ENCODE measurements at places on chromosomes 16 and 17.

DNA sequence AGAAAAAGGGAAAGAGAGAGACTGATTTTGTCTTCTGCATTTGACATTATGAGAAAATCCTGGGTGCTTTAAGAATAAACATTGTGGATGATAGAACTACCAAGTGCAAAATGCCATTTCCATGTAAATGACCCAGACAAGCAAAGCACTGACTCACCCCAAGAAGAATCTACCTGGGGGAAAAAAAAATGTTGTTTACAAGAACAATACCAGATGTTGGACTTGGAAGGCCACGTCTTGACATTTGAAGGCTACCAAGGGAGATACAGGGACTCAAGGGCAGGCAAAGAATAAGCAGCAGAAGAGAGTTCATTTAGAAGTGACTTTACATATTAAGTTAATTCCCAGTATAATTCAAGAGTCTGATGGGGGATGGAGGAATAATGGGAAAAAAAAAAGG is 125.3 kb downstream of the TMEM114 start:
- no peak for DNase-seq

GRCh38 chr17:78946631-78947030 is 21.4 kb upstream of the TIMP2 start:
- DNase-seq: no peak

DNA sequence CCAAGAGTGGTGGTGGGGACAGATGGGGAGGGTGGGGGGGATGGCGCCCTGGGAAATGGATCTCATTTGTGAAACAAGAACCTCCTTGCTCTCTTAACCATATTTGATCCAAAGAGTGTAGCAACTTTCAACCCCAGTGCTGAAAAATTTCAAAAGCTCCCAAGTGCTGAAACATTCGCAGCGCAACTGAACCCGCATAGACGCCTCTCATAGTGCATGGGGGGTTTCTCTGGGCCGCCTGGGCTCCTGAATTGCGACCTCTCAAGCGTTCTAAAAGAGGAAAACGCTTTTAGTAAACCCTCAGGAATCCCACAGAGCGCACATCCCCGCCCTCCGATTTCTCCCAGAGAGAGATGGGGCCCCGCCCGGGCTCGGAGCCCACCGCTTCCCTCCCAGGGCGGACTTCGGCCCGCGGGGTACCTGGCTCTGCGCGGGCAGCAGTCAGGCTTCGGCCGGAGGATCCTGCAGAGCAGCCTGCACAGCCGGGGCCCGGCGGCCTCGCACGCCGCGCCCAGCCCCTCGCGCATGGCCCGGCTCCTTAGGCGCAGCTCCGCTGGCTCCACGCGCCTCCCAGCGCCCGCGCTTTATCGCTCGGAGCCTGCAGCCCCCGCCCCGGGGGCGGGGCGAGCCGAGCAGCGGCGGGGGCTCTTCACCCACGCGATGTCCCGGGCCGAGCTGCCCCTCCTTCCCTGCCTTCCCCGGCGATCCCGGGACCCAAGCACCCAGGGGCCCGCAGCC is 7.0 kb downstream of the NOS2 start:
- DNase-seq: no peak

DNA sequence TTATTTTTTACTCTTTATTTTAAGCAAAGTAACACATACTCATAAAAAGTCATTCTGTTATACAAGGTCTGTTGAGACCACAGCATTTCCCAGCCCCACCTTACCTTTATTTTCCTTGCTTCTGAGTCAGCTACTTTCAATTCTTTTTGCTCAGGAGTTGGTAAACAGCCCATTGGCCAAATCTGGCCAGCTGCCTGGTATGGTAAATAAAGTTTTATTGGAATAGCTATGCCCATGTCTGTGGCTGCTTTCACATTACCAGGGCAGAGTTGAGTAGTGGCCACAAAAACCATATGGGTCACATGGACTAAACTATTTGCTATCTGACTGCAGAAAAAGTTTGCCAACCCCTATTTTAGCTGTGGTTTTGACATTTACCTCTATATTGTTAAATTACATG is 3.4 kb upstream of the NSRP1 start:
- DNase-seq: no peak

DNA sequence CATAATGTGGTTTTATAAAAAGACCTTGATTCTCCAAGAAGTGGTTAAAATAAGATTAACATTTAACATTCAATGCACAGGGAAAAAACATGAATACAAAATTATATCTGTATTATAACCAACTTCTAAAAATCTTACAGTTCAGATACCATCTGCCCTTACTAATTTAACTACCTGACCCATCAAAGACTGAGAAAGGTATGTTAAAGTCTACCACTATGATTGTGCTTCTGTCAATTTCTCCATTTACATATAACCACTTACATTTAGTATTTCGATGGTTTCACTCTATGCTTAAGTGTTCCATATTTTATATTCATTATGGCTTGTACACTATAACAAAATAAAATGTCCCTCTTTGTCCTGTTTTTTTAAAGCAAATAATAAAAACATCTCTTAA is 14.6 kb downstream of the AP1G1 start:
- DNase-seq: no peak

DNA sequence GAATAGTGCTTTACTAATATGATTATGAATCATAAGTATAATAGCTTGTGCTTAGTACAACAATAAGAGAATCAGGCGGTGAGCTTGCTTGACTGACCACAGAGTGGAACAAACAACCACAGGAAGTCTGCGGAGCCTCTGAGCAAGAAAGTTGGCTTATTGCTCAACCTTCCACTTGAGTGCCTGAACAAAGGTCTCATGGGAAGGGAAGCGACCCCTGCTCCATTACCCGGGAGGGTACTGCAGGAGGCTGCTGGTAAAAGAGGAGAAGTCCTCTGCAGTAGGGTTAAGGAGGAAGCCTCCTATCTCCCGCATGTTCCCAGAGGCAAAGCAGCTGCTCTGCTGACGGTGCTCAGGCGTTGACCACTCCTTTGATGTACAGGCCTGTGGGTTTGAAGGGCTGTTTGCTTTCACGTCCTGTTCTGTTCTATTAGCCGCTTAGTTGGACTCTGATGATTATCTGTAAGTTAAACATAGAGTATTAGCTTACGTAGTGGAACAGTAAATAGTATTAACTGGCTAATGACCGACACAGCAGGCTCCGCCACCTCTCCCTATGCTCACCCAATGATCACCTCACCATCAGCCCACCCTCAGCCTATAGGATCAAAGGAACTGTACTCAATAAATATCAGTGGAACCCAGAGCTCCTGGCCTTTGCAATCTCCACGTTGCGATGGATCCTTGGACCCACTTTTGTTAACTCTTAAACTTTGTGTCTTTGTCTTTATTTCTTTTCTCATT is 17.5 kb downstream of the ALOX15B start:
- peak; percentile 37 for DNase-seq

- DNase-seq: no peak
Measured at GRCh38 chr17:28967221-28968135, 16.2 kb upstream of the PHF12 start.

DNA sequence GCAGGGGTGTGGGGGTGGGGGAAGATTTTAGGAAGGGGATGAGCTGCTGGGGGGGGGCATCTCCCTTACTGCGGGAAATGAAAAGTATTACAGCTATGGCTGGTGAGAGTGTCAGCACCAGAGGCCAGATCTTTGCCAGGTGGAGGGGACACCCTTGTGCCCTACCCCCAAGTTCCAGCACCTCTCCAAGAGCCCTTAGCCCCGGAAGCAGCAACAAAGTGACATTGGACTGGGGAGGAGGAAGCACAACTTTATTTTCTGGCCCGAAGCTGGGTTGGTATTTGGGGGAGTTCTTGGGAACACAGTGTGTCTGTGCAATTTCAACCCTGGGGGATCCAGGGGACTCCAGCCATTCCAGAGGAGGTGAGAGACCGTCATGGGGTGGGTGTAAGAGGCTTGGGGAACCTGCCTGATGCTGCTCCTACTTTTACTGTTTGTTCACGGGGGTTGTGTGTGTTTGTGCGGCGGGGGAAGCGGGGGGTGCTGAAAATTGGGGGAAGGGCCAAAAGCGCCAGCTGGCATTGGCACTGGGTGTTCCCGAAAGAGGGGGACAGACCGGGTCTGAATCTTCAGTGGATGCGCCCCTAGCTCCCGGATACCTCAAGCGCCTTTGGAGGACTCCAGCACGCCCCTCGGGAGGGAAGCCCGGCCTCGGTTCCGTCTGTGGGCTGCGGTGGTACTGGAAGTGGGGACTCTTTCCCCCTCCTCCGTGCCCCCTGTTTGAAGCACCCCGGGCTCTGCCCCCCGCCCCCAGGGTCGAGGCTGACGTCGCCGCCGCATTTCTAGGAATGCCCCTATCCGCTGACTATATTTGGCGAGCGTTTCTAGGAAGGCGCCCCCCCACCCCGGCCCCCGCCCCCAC is 230.3 kb downstream of the MRTFB start:
- DNase-seq: no peak

DNA sequence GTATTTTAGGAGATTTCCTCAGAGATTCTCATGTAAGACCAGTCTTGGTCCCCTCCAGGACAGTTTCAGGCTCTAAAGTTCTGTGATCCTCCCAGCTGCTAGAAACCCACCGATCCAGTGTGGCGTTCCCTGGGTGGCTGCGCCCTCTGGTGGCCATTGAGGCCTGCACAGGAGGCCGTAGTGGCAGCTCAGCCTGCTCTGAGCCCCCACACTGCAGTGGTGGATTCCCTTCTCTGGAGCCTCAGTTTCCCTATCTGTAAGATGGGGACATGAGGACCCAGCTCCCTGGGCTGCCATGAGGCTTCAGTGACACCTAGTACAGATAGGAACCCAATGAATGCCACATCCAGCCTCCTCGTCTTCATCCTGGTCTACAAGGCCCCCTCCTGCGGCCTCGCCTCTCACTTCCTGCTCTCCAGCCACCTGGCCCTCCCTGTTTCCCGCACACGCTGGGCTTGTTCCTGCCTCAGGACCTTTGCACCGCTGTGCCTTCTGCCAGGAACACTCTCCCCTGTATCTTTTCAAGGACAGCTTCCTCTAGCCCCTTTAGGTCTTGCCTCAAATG is 16.5 kb downstream of the CCDC102A start:
- peak; percentile 63 for DNase-seq

DNA sequence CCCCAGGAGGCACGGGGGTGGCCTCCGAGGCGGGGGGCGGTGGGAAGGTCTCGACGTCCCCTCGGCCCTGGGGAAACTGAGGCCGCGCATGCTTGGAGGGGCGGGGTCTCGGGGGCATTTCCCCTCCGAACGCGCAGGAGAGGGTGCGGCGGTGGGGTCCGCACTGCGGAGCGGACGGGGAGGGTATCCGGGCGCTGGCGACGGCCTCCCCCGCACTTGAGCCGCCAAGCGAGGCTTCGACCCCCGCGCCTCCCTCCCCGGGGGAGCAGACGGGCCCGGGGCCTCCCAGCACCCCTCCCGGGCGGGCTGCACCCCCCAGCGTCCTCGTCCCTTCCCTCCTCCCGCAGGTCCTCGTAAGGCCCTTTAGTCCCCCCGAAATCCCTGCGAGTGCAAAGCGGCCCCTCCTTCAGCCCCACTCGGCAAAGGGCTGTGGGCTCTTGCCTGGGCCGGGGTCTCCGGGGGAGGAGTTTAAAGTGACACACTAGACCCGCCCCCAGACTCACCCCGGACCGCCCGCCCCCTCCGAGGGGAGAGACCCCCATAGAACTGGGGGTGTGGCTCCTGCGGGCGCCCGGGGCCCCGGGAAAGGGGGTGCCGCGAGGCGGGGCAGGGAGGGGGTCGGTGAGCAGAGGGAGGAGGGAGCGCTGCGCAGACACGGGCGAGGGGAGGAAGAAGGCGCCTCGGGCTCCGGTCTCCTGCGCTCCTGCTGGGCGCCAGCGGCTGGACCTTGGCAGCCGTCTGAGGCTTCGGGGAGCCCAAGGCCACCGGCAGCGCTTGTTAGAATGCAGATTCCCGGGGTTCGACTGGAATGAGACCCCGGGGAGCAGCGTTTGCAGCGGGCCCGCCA is 632 bp downstream of the BAIAP3 start:
- no peak for DNase-seq

DNA sequence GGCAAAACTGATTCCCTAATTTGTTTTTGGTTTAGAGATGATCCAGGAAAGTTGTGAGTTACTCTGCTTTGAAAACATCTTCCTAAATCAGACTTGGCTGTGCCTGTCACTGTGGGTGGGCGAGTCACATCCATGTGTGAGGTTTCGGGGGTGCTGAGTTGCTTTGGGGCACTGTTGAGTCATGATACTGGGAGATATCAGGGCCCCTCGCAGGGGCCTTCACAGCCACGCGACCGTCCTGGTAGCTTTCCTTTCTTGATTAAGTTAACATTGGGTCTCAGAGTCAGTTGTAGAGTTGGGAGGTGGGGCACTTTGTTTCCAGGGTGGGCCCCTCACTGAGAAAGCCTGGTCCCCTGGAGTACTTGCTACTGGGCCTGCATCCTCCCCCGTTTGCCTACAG is 58.3 kb upstream of the LGALS9 start:
- DNase-seq: peak; percentile 64

DNA sequence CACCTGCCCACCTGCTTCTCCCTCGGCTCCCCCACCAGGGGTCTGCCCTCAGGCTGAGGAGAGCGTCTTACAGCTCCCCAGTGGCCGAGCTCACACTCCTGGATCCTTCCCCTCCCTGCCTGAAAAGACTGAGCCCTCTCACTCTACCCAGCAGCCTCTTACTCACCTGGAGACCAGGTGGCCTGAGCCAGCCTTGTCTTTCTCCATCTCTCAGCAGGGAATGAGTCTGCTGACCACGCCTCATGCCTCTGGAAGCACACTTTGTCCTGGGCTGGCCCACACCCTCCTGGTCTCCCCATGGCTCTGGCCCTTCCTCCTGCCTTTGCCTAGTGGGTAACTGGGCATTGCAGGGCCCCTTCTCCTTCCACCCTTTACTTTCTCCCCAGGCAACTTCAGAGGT is 177.2 kb downstream of the ENGASE start:
- DNase-seq: no peak

DNA sequence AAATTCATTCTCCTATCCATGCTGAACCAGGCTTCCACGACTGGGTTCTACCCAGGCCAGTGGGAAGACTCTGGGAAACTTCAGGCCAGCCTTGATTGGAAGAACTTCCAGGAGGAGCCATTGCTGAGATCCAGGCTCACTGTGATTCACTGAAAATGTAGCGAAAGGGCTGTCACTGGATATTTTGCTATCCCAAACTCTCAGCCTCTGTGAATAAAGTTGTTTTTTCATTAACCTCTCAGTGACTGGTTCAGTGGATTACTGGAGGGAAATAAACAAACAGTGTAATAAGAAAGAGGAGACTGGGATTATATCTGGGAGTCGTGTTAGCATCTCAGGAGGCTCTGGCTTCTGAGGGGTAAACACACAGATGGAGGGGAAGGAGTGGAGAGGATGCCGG is 3.1 kb downstream of the FOXL1 start:
- DNase-seq: no peak

Measured in stimulated activated CD8-positive, alpha-beta memory T cell treated with anti-CD3 and anti-CD28 coated beads, Interleukin-15, amount 100 ng/mL, for 48 hours (primary cell).